Stimulated activated CD4-positive, alpha-beta T cell treated with anti-CD3 and anti-CD28 coated beads, Interleukin-2, amount 100 ng/mL, for 24 hours (primary cell): ENCODE measurements at places on chromosomes 7 and 10.
A peak's percentile ranks its signal among the peaks of the same experiment; 100 is the strongest.

DNA sequence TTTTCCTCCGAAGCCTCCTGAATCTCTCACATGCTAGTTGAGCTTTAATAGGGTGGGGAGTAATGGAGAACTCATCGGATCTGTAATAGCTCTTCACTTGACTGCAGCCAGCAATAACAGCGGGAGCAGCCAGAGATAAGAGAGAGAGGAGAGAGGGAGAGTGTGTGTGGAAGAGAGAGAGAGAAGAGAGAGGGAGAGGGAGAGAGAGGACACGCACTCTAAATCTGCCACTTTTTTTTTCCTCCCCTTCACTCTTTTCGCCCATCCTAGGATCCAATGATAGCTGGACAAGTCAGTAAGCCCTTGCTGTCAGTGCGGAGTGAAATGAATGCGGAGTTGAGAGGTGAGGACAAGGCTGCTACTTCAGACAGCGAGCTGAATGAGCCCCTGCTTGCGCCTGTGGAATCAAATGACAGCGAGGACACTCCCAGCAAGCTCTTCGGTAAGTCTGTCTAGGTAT lies 107.9 kb downstream of the POU6F2 start:
- DNase-seq, result no peak

DNA sequence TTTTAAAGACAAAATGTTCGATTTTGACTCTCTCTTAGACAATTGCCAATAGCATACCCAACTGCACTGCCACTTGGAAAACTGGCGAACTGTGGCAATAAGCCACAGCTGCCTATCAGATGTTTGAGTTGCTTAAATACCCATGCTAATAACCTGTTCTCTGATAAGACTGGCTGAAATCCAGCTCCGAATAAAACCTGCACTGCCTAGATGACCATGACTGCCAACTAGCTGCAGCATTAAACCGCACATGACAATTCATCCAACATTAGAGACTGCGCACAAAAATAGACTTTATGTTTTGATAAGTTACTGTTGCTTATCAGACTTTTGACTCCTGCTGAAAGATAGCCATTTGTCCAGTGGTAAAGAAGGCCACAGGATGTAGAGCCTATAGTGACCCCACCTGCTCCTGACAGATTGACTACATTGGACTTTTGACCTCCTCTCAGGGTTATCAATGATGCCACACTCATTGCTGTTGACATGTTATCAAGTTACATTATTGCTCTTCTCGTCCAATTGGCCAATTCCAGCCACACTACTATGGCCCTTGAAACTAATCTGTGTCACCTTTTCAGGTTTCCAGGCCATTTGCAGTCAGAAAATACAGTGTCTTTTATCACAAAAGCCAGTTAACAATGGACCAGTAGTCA lies 299.0 kb downstream of the HGF start:
- DNase-seq, result no peak

DNA sequence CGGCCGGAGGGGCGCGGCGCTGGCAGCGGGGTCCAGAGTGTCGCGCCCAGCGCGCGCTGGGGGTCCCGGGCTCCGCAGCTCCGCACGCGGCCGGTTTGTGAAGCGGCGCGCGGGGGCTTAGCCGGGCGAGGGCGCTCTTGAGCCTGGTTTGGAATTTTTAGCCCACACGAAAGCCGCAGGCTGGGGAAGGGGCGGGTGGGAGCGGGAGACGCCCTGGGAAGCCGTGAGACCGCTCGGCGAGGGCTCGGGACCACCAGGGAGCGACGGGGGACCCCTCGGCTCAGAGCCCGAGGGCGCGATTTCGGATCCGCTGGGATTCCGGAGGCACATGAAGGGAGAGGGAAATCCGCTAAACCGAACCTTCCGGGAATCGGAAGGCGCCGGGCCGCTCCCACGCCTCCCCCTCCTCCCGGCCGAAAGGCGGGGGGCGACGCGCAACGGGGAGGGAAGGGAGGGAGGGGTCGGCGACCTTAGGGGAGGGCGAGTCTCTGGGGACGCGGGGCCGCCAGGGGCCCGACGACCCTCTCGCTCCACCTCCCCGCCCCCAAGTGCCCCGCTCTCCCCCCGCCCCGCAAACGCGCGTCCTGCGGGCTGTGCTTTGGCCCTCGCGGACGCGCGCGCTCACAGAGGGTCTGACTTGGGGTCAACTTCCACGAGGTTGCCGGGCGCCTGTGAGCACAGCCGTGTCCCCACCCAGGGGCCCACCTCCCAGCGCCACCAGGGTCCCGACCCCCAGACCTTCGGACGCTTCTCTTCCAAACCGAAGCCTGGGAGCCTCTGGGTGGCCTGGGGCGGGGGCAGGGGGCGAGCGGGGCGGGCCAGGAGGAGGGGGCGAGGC lies 5.1 kb upstream of the ELFN1 start:
- peak; percentile 76 for DNase-seq

- no peak for DNase-seq
Measured at GRCh38 chr10:51770709-51771108, 71.3 kb upstream of the CSTF2T start.

- DNase-seq, result no peak
Measured at GRCh38 chr10:3119796-3120459, 52.6 kb downstream of the PFKP start.
